ENCODE measurements at places on chromosomes 5 and 9.

DNA sequence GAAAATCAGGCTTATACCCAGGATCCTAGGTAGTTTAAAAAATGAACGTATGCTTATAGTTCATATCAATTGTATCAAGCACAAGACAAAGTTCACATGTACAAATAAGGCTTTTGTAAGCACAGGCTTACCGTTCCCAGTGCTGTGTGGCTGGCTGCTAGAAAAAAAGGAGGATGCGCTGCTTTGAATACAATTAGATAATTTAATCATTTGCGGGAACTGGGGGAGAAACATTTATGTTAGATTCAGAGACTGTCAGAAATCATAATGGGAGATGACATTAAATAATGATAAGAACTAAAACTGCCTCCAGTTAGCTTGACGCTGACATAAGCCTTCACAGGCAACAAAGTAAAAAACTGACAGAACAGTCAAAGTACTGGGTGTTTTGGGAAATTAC lies 93.2 kb downstream of the FNBP1 start:
- no peak for DNase-seq

GRCh38 chr9:104927216-104927911 lies 591 bp downstream of the ABCA1 start:
- no peak for DNase-seq

DNA sequence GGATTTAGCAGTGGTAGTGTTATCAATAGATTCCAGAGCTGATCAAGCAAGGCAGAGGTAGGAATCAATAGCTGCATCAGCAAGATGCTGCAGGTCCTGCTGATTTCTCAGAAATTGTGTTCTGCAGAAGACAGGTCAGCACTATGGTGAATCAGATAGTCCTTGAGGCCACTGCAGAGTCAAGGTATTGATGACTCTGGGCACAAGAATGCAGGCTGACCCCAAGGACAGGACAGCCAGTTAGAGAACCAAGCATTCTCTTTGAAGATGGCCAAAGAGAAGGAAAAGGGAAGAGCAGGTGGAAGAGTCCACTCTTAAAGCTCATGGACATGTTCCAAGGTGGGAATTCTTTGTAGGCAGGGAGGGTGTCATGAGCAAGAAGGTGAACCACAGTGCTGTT lies 28.0 kb downstream of the PRUNE2 start:
- DNase-seq, result no peak

DNA sequence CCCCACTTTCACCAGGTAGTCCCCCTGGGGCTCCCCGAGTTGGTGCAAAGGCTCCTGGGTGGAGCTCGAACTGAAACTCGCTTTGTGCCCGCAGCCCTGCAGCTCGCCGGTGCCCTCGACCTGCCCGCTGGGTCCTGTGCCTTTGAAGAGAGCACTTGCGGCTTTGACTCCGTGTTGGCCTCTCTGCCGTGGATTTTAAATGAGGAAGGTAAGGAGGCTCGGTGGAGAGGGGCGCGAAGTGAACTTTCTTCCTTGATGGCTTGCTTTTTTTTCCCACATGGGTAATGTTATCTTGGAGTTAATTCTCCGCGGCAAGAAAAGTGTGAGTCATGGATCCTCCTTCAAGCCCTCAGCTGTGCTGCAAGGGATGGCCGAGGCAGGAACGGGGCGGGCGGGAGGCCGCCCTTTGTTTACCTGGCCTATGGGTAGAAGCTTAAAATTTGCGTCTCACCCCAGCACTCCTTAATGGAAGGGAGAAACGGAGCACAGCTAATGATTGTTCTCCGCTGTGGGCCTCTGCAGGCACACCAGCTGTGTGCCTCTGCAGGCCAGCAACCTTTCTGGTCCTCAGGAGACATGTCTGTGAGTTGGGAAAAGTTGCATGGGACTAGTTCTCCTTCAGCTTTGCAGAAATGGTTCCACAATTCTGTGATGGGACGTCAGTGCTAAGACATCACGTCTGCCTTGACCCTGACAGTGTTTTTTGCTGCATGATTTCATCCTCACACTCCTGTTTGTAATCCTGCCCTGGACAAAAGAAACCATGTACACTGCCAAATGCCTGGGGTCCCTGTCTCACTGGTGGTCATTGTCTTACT lies 1.1 kb downstream of the MAMDC2 start:
- DNase-seq, result peak; percentile 51

- no peak for DNase-seq
These were observed 64.6 kb upstream of the HAPLN1 start for GRCh38 chr5:83785176-83785668.

- DNase-seq, result no peak
These were observed 147.0 kb downstream of the CSNK1G3 start for GRCh38 chr5:123659011-123659410.

DNA sequence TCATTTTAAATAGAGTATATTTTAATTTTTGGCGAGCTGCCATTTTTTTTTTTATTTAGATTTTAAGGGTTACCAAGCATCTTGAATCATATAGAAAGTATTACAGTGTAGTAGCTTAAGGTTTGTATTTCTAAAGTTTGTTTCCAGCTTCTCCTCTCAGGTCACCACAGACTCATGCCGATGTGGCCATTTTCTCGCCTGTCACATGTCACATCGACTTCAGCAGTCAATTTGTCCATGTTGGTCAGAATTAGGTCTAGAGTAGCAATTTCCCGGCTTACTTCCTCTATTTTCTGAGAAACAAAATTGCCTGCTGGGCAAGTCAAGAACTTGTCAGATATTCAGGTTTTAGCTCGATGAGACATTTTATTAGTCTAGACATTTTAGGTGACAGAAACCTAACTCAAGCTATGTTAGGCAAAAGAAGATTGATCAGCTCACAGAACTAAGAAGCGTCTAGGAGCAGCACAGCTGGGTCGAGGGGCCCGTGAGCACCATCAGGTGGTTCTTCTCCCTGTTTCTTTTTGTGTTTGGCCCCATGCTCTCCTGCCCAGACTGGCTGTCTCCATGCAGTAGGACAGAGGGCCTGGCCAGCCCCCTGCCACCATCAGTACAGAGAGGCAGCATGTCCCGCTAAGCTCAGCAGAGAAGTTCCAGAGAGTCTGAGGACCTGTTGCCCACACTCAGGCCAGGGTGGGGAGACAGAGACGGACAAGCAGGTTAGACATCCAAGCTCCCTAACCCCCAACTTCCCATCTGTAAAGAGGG lies 48.4 kb upstream of the AFAP1L1 start:
- DNase-seq, result no peak

- DNase-seq, result peak; percentile 71
These were observed 861 bp downstream of the ZFYVE16 start for GRCh38 chr5:80408484-80409366.

DNA sequence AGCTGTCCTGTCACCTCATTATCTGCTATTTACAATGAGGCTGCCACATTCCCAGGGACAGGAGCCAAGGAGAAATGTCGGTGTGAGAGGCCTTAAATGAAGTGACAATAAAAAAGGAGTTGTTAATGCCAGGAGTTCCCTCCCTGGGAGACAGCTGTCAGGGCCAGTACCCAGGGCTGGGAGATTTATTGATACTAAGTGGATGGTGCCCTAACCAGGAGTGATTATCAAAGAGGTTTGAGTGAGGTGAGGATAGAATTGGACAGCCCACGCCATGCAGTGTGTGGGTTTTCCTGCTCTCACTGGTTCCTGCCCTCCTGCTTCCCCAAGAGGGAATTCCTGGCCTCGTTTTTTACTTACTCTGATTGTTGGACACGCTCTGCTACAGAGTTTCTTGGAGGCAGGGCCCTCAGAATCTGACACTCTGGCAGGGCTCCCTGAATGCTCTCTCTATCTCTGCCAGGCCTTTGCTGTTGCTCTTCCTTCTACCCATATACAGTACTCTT lies 150.8 kb downstream of the GRIA1 start:
- no peak for DNase-seq

DNA sequence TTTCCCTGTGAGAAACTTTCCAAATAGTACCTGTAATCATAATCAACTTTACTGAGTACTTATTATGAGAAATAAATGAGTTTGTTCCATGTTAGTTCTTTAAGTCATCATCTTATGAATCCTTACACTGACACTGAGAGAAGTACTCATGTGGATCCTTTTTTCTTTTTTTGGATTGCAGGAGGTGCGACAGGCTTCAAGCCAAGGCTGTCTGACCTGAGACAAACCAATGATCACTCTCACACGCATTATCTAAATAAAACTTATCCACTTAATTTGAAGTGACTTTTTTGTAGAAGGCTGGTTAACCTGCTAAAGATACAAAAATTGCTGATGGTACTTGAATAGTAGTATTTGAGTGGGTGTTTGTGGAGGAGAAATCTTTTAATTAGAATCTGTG lies 39.5 kb downstream of the JAKMIP2 start:
- DNase-seq, result no peak

DNA sequence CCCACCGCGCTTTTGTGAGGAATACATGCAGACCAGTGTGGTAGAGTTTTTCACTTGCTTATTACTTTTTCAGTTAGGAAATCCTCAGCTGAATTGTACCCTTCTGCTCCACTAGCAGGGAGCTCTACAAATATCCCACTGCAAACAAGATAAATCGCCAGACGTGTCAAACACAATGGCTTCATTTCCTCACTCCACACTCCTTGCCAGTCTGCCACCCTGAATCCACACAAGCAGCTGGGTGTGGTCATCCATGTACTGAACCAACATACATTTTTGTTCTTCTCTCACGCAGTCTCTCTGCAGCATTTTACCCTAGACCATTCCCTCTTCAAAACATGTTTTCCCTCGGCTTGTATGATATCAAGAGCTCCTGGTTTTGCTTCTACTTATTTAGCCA lies 3.7 kb upstream of the ROR2 start:
- DNase-seq, result peak; percentile 49

DNA sequence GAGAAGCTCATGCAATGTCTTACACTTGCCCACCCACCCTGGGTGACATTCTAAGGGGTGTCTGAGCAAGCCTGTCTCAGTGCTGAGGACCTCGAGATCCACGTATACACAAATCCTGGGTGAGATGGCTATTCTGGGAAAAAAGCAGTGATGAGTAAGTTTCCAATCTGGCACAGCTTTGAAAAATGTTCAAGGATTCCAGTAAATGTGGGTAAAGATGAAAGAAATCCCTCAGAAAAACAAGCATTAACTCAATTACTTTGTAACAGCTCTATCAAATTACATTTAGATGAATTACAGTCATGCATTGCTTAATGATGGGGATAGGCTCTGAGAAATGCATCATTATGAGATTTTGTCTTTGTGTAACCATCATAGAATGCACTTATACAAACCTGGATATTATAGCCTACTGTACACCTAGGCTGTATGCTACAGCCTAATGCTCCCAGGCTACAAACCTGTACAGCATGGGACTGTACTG lies 26.9 kb downstream of the GOLM1 start:
- DNase-seq, result no peak

DNA sequence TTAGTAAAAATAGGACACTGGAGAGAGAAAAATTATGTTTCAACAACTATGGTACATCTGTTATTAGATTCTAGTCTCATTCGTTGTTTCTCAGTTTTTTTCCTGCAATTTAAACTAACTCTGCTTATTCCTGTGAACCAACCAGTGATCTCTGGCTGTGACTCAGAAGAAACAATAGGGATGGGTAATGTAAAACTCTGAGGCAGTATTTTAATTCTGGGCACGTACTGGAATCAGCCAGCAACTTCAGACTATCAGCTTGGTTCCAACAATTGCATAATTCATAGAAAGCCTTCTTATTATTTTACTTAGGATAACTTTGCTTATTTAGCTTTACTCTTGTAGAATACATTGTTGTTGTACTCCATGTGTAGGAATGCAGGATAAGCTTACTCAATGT lies 28.8 kb downstream of the MLLT3 start:
- no peak for DNase-seq

DNA sequence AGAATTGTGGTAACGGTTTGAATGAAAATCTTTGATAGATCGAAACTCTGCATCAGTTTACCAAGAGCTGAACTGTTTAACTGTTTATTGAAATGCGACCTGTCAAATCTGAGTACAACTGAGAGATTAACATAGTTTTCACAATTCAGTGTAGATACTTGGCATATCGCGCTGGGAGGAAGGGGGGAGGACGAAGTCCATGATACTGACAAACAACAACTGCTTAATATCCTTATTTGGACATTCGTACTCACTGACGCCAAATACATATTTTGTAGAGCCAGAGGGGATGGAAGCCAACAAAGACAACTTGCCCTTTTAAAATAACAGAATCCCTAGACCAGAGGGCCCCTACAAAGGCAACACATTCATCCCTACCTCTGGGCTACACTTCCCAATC lies 93.2 kb downstream of the GLIS3 start:
- no peak for DNase-seq

DNA sequence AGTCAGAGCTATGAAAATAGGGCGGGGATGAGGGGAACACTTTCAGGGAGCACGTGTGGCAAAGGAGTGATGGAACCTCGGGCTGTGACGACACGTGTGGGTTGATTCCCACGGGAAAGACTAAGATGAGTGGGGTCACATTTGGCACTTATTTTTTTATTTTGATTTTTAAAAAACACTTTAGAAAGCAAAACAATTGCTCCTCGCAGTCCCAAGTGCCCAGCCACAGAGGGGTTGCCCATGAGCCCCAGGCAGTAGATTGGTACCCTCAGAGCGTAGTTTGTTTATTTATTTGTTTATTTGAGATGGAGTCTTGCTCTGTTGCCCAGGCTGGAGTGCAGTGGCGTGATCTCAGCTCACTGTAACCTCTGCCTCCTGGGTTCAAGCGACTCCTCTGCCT lies 69.7 kb downstream of the WNK2 start:
- no peak for DNase-seq

DNA sequence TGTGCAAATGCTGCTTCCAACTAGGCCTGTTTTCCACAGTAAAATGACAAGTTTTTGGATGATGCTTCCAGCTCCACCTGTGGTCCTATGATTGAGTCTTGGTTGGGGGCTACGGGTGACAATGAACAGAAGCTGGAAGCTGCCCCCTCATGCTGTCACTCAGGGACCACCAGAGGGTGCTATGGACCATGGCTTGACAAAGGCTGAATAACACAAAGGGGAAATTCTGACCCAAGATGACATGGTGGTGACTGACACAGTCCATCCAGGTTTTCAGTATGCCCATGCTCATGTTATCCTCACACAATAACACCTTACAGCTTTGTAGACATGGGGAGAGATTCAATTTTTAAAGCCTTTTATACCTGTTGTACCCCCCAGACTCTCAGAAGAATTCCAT lies 23.9 kb upstream of the SAP30L start:
- no peak for DNase-seq

DNA sequence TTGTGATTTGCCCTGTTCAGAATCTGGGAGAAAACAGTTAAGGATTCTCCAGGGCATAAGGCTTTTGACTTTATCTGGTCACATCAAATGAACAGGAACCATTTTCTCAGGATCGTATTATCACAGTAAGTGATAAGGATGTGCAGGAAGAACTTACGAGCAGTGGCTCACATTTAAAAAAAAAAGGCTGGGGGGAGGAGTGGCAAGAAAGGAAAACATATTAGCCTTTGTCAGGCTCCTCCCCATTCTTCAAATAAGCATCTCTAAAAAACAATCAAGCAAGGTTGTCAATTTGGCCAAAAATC lies 234.3 kb upstream of the TMEM161B start:
- DNase-seq, result no peak

GRCh38 chr9:128082151-128082550 lies 14.1 kb downstream of the SLC25A25 start:
- no peak for DNase-seq

- no peak for DNase-seq
These were observed 127.1 kb downstream of the BNC2 start for GRCh38 chr9:16743375-16743774.
